ENCODE measurements at places on chromosomes 7 and 10.

GRCh38 chr10:21993360-21994001, 10.0 kb downstream of the DNAJC1 start:
- no peak for DNase-seq

DNA sequence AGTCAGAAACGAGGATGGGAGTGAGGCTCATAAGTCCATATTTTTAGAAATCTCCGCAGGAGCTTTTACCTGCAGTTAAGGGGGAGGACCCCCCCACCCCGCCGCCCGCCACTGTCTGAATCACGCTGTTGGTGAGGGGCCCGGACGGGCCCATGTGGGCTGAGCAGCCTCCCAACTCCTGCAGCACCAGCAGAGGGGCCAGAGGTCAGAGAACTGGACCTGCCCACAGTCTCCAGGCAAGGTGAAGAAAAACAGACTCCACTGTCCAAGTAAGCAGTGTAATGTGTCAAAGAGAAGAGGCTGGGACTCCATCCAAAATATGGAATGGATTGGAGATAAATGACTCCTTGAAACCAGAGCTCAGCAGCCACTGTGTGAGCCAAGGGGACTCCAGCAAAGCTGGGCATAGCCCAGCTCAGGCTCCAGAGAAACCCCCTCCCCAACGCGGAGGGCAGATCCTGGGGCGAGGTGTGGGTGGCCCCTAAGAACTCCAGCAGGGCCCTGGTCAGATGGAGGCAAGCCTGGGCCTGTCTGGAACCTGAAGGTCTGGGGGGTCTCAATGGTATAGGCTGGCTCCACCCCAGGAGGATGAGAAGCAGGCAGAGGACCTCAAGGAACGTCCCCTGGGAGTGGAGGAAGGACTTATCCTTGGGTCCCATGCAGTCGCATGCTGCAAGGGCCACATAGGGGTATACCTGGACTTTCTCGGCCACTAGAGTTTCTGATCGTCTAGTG, 128.5 kb upstream of the TNS3 start:
- DNase-seq: no peak

DNA sequence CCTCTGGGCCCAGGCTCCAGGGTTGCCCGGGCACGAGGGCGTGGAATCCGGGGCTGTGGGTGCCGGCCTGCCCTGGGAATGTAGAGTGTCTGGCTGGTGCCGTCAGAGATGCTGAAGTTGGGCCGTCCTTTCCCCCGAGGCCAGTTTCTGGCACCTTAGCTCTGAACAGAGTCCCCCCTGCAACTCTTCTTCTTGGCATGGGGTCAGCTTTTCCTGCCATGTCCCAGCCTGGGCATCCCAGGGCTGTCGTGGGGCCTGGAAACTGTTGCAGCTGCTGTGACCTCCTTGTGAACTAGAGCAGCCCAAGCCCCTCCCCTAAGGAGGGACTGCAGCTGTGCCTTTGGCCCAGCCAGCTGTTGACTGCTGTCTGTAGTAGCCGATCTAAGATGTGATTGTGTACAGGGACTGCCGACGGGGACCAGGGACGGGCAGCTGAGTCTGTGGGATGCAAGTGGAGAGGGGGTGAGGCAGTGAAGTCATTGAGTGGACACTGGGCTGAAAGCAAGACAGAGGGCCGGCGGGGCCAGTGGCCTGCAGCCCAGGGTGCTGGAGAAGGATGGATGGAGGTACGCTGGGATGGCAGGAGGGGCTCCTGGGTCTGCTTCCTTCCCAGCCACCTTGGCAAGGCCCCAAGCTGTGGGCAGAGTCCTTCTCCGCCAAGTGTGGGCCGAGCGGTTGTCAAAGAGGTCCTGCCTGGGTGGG, 35.8 kb downstream of the GBX1 start:
- DNase-seq: no peak

DNA sequence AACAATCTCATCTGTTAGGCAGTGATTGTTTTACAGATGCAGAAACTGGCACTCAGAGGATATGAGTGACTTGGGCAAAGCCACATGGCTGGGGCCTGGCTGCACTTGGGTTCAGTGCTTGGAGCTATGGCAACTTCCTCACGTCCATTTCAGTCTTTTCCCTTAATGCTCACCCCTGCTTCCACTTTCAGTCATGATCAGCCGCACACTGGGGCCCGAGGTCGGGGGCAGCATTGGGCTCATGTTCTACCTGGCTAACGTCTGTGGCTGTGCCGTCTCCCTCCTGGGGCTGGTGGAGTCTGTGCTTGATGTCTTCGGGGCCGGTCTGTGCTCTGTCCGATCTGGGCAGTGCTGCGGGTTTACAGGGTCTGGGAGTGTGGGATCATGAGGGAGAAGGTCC, 3.0 kb downstream of the SLC12A9 start:
- no peak for DNase-seq

DNA sequence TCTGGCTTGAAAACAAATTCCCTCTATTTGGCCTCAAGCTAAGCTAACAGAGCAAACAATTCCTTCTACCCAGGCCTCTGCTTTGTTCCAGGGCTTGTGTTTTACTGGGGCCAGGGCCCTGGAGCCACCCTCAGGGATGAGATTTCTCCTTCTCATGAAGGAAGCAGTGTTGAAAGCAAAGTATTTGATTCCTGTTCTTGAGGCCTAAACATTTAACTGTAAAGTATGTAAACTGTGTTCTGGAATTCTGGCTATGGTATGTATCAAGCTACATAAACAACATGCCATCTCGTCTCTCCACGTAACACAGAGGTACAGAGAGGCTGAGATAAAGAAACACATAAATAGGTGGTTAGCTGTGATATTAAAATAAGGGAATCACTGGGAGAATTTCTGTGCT, 81.8 kb downstream of the HERPUD2 start:
- no peak for DNase-seq

DNA sequence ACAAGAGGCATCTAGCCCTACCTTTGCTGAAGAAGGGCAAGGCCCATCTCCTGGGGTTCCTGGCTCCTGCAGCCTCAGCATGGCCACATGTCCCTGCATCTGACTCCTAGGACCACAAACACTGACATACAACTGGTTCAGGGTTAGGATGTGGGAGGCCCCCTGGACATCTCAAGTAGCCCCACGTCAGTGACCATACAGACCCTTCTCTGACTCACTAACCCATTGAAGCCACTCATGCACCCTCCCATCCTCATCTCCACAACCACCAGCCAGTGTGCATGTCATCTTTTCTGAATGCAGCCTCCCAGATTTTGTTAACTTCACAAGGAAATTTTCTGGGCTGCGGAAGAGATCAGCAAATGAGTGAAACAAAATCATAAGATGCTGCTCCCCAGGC, 18.2 kb downstream of the TMEM176B start:
- no peak for DNase-seq

- DNase-seq: no peak
Observed at GRCh38 chr10:656883-657282, 32.6 kb downstream of the DIP2C start.

DNA sequence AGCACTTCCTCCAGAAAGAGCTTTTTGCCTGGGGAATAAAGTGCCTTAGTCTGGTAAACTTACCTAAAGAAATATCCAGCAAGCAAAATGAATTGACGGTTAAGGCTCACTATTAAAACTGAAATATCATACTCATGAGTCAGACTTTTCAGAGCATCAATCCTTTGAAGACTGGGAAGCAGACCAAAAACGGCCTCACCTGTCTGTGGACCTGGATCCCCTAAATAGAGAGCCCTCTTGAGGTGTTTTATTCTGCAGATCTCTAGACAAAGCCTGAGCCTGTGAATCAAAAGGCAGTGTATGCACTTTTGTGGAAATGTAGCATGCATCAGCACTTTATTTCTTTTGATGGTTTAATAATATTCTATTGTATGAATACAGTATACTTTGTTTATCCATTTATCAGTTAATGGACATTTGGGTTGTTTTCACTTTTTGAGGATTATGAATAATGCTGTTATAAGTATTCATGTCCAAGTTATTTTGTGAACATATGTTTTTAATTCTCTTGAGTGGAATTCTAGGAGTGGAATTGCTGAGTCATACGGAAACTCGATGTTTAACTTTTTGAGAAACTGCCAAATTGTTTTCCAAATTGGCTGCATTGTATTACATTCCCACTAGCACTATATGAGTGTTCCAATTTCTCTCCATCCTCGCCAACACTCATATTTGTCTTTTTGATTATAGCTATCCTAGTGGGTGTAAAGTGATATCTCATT, 449.0 kb upstream of the IGFBP3 start:
- DNase-seq: no peak

DNA sequence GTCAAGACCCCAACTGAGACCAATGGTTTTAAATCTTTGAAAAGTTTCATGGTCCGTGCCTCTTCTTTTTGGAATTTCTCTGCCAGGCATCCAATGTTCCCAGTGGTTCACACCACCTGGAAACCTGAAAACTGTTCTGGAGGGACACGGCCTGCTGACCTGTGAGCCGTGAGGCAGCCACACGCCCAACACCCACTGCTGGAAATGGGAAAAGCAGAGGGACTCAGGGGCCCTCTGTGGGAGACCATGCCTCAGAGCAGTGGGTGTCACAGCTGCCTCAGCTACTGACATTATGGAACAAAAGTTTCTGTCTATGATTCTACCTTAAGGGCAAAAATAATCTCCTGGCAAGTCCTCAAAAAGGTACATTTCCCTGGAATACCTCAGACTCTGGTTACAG, 70.4 kb upstream of the VIPR2 start:
- DNase-seq: no peak

- no peak for DNase-seq
Observed at GRCh38 chr10:88012641-88013040, 149.2 kb downstream of the PTEN start.
